Astrocyte (in vitro differentiated cells and primary cell): ENCODE measurements at places on chromosomes 6 and 20. TPM values are rescaled to one million over a fixed set of nuclear protein-coding genes. Genes with fewer than 3 reads are reported as not detected.
A peak's percentile ranks its signal among the peaks of the same experiment; 100 is the strongest.

DNA sequence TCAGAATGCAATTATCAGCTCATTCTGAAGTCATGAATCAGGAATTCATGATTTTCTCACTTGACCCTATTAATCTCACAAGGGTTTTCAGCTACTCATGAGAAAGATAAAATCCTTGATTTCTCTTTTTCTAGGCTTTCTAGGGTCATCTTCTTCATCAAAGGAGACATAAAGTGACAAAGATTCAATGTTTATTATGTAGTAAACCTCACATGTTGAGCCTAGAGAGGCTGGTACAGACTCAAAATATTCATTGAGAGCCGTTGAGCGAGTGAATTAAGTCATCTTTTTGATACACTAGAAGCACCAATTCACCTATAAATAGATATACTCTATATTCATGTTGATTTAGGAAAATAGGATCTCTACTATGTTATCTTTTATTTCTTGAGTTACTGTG is 104.8 kb upstream of the TRAF3IP2 start:
- H3K4me1 ChIP-seq: peaks cover 21% of the 10 kb centered on the region
- no peaks in the 10 kb centered on the region for H3K27me3 ChIP-seq
- peaks cover 9% of the 10 kb centered on the region for H3K36me3 ChIP-seq
- H3K27ac ChIP-seq: peak overlapping the region; percentile 15

KIF6 gene
- total RNA-seq: 1.2 and 2.0 TPM in 2 replicates

DNA sequence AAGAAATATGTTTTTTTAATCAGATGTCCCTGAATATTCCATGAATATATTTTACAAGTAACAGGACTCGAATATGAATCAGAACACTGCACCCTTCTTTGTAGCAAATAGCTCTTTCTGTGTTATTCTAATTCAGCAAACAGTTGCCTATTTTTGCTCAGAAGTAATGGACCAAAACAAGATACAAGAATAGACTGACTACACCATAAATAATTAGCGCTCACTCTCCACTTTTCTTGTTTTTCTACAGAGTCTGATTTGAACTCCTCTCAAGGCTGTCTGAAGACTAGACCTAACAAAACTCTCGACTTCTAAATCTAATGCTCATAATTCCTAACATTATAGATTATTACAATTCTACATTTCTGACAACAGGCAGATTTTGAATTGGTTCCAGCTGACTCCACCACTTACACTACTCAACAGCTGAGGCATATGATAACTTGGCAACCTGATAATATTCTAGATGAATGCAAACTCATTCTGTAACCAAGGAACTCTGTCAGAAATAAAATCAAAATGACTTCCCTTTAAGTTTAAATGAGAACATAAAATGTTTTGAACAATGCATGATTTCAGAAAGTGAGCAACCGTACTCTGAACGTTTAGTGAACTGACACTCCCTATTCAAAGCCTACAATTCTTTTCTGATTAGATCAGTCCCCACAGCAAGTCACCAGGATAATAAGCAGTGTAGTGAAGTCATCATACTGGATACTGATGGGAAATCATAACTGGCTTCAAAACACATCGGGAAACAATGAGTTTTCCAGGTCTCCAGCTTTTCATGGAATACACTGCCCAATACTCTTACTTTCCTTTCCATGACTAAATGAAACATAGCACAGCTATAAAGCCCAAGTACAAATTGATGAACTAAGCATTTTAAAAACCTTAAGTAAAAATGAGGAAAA is 114.2 kb upstream of the BEND6 start:
- H3K36me3 ChIP-seq: no peaks in the 10 kb centered on the region
- H3K27ac ChIP-seq: peak overlapping the region; percentile 89
- peaks cover 10% of the 10 kb centered on the region for H3K4me1 ChIP-seq
- H3K27me3 ChIP-seq: no peaks in the 10 kb centered on the region

- DNase-seq: no peak
- H3K36me3 ChIP-seq: no peaks in the 10 kb centered on the region
- H3K27ac ChIP-seq: peak overlapping the region; percentile 100
- no peaks in the 10 kb centered on the region for H3K27me3 ChIP-seq
- H3K4me1 ChIP-seq: peaks cover 29% of the 10 kb centered on the region
Observed at GRCh38 chr20:49915118-49915379, 280 bp downstream of the SPATA2 start.

DNA sequence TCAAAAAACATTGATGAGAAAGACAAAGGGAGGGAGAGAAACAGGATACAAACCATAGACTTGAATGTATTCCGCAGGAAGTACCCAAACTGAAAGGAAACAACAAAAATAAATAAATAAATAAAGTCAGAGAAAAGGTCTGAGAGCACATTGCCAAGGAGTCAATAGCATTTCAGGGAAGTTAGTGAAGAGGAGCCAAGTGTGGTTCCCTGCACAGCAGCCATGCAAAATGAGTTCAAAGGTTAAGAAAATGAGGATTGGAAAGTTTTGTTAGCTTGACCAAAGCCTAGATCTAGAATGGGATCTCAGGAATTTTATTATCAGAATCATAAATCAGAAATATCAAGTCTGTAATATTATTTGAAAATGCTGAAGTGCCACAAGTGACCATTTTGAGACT is 700.0 kb downstream of the MAFB start:
- H3K36me3 ChIP-seq: no peaks in the 10 kb centered on the region
- no peaks in the 10 kb centered on the region for H3K27me3 ChIP-seq
- DNase-seq: no peak
- H3K4me1 ChIP-seq: peaks cover 3% of the 10 kb centered on the region

GRCh38 chr6:33570806-33571636 is 9.1 kb downstream of the BAK1 start:
- H3K27ac ChIP-seq: peak overlapping the region; percentile 46
- peaks cover 5% of the 10 kb centered on the region for H3K4me1 ChIP-seq
- peaks cover 15% of the 10 kb centered on the region for H3K36me3 ChIP-seq

- peaks cover 50% of the 10 kb centered on the region for H3K4me1 ChIP-seq
- DNase-seq: no peak
- H3K27me3 ChIP-seq: no peaks in the 10 kb centered on the region
Observed at GRCh38 chr20:44494681-44495080, 19.0 kb downstream of the TTPAL start.

TAGAP gene
- total RNA-seq: 0.10 and 0.11 TPM in 2 replicates

MYLK2 gene
- 2.1 and 3.1 TPM in 2 replicates for total RNA-seq

SYNCRIP gene
- 122 and 136 TPM in 2 replicates for total RNA-seq

- no peaks in the 10 kb centered on the region for H3K36me3 ChIP-seq
- no peak for DNase-seq
- no peaks in the 10 kb centered on the region for H3K4me1 ChIP-seq
- H3K27ac ChIP-seq: no peak overlapping the region
Observed at GRCh38 chr20:31449511-31450414, 9.3 kb downstream of the DEFB123 start.

SLC22A7 gene
- not detected in 2 replicates for total RNA-seq

DNA sequence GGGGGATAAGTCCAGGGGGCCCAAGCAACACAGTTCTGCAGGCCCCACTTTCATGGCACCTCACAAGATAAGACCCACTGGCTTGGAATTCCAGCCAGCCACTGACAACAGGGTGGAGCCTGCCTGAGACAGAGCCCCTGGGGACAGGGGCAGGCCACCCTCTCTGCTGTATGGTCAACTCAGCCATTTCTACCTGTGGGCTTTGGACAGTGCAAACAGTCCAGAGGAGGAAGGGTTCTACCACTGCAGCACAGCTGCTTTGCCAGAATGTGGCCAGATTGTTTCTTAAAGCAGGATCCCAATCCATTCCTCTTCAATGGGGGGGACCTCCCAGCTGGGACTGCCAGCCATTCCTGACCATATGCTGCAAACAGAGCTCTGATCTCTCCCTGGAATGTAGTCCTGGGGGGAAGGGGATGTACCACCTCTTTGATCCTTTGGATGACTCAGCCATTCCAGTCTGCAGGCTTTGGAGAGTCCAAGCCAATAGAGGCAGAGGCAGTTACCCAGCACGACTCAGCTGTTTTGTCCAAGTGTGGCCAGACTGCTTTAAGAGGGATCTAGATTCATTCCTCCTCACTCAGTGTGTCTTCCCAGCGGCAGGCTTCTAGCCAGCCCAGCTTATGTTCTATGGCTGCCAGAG is 842.2 kb downstream of the EPHA7 start:
- no peaks in the 10 kb centered on the region for H3K36me3 ChIP-seq
- no peaks in the 10 kb centered on the region for H3K27me3 ChIP-seq
- no peak overlapping the region for H3K27ac ChIP-seq
- no peaks in the 10 kb centered on the region for H3K4me1 ChIP-seq

GRCh38 chr6:157145656-157146285 is 177.5 kb downstream of the TMEM242 start:
- no peaks in the 10 kb centered on the region for H3K27me3 ChIP-seq
- H3K4me1 ChIP-seq: peaks cover 59% of the 10 kb centered on the region
- H3K4me3 ChIP-seq: no peak overlapping the region
- no peak for DNase-seq
- no peaks in the 10 kb centered on the region for H3K36me3 ChIP-seq

VSTM2L gene
- total RNA-seq: 17.7 and 18.5 TPM in 2 replicates

DNA sequence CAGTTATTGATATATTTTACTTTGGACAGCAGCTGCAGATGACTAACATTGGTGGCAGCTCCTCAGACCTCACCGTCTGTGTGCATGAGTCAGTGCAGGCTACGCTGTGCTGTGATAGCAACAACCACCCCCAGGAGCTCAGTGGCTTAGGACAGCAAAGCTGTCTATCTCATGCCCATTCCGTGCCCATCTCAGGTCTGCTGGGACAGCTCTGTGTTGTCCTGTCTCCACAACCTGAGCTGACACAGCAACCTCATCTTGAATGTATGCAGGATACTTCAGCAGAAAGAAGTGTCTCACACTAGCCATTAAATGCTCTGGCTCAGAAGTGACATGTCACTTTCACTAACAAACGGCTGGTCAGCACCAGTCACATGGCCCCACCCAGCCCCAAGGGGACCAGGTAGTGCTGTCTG is 47.7 kb downstream of the BANF2 start:
- H3K4me1 ChIP-seq: peaks cover 13% of the 10 kb centered on the region
- DNase-seq: peak; percentile 90
- H3K36me3 ChIP-seq: no peaks in the 10 kb centered on the region

DNA sequence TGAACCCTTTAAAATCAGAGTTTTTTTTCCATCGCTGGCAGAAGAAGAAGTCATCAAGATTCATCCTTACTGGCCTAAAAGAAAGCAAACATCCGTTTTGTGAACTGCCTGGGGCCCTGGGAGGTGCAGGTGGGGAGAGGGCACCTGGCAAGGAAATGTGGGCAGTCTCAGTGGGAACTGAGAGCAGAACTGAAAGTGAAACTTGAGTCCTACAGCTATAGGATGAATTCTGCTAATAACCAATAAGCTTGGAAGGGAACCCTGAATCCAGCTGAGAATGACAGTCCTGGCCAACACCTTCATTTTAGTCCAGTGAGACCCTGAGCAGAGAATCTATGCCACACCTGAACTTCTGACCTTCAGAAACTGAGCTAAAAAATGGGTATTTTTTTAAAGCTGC is 130.1 kb upstream of the ASCC3 start:
- no peak for DNase-seq
- H3K4me1 ChIP-seq: no peaks in the 10 kb centered on the region
- no peak overlapping the region for H3K27ac ChIP-seq
- H3K36me3 ChIP-seq: no peaks in the 10 kb centered on the region

DNA sequence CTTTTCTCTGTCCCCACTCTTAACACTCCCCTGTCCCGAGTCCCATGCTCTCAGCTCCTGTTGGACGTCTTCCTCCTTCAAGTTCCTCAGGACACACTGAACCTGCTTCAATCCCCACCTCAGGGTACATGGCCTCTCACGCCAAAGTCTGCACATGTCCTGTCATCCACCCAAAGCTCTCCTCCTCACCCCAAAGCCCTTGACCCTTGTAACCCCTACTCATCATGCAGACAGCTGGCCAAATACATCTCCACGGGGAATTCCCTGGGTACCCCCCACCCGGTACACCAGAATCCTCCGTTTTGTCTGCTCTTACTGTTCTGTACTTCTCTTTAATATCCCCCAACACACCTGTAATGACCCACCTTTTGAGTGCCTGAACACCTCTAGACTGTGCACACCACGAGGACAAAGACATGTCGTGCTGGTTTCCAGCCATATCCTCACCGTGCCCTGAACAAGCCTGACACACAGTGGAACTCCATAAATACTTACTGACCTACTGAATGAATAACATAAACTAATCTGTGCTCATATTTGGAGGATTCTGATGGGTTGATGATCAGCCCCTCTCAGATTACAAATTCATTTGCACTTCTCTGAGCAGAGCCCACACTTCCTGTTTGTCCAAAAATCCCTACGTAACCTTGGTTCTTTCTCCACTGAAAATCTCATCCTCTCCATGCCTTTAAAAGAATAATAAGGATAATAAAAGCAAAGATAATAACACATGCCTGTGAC is 66.8 kb upstream of the EYA2 start:
- H3K36me3 ChIP-seq: no peaks in the 10 kb centered on the region
- H3K4me1 ChIP-seq: peaks cover 15% of the 10 kb centered on the region
- peak; percentile 16 for DNase-seq
- H3K27ac ChIP-seq: peak overlapping the region; percentile 50

GRCh38 chr6:136696238-136696637 is 96.0 kb downstream of the MAP3K5 start:
- H3K4me3 ChIP-seq: no peak overlapping the region
- no peak for DNase-seq
- peaks cover 3% of the 10 kb centered on the region for H3K4me1 ChIP-seq
- H3K27ac ChIP-seq: no peak overlapping the region

SEL1L2 gene
- total RNA-seq: not detected in 2 replicates

DNA sequence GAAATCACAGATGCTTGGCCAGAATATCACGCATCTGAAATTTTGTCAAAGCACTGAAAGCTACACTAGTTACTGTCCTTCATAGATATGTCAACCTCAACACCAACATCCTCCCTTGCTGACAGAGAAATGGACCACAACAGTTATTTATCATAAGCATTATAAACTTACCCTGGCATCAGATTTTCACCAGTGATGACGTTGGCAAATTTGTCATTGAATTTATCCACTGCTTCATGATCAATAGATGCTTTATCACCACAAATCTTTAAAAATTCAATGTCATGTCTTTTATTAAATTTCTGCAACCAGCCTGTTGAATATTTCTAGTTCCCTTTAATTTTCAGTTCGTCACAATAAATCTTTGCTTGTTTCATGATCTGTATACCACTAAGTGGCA is 205.7 kb downstream of the GJA1 start:
- H3K27me3 ChIP-seq: no peaks in the 10 kb centered on the region
- H3K36me3 ChIP-seq: no peaks in the 10 kb centered on the region
- no peak overlapping the region for H3K27ac ChIP-seq
- H3K4me1 ChIP-seq: no peaks in the 10 kb centered on the region
- no peak for DNase-seq
- H3K4me3 ChIP-seq: no peak overlapping the region

WFDC5 gene
- total RNA-seq: not detected in 2 replicates

GRCh38 chr6:43125555-43125954 is 45.5 kb upstream of the SRF start:
- peaks cover 1% of the 10 kb centered on the region for H3K36me3 ChIP-seq

DNA sequence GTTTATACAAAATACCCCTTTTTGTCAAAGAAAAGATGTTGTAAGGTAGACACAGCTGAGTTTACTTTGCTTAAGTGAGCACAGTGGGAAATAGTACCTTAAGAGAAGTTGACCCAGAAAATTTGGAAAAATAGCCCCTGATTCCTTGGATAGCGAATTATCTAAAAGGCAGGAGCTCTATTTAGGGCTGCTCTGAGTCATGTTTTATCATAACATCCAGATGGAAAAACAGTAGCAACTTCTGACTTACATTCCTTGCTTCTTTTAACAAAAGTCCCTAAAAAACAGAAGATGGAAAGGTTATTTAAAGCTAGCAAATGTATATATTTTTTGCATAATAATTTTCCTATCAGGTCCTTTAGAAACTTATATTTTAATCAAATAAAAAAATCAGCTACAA is 59.0 kb downstream of the THEMIS start:
- no peaks in the 10 kb centered on the region for H3K4me1 ChIP-seq
- H3K27me3 ChIP-seq: no peaks in the 10 kb centered on the region
- H3K4me3 ChIP-seq: no peak overlapping the region
- H3K36me3 ChIP-seq: no peaks in the 10 kb centered on the region
- peak; percentile 52 for DNase-seq

- peak; percentile 49 for DNase-seq
- peaks cover 7% of the 10 kb centered on the region for H3K4me1 ChIP-seq
- peak within 1 kb of the TSS; percentile 60 for H3K4me3 ChIP-seq
- H3K27ac ChIP-seq: no peak within 1 kb of the TSS
Observed at GRCh38 chr6:10886691-10887502, at the start of gene SYCP2L. SYCP2L (plus strand) TSS chr6:10887052; CDS start chr6:10887127, 75 bp downstream.

SLC17A9 gene
- 11.6 and 12.4 TPM in 2 replicates for total RNA-seq
